CD4-positive, alpha-beta T cell treated with Interleukin-15 for 4 hours (primary cell): ENCODE measurements at places on chromosomes 1 and 21.

GRCh38 chr21:41519806-41520559 lies 12.0 kb upstream of the TMPRSS2 start:
- DNase-seq = no peak

DNA sequence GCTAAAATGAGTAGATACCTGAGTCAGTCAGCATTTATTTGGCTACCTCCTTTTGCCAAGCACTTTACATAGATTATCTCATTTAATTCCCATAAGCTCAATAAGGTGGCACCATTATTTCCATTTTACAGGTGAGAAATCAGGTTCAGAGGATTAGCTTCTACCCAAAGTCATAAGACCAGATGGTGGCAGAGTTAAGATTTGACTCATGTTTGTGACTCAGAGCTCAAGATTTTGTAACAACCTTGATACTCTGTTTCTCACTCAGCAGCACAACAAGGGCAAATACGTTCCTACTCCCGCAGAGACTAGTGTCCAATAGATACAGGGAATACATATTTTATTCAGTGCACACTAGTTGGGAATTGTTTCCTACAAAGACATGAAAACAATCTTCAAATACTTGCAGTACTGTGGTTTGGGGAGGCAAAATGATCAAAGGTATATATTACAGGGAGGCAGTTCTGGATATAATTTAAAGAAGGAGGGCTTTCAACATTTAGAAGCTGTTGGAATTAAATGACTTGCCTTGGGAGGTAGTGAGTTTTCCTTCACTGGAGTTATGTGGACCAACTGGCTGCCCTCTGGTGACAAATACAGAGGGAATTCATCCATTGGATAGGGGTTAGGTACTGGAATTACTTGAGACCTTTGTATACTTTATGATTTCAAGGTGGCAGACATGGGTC lies 3.6 kb downstream of the LEPR start:
- DNase-seq = peak; percentile 10

DNA sequence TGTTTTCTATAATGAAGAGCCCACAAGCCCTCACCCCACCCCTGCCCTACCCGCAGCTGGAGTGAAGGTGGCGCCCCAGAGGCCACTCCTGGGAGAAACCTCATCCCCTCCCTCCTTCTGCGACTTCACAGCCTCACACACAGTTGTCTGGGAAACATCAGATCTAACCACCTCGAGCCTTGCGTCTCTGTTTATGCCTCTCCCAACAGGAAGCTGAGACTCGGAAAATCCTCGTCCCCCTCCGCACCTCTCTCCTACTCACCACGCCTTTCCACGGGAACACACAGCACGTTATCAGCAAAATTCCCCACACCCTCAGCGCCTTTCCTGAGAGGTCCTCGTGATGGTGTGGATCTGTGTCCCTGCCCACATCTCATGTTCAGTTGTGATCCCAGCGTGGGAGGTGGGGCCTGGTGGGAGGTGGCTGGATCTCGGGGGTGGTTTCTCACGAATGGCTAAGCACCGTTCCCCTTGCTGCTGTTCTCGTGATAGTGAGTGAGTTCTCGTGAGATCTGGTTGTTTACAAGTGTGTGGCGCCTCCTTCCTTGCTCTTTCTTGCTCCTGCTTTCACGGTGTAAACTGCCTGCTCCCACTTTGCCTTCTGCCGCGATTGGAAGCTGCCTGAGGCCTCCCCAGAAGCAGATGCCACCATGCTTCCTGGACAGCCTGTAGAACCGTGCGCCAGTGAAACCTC lies 190.6 kb downstream of the KIF26B start:
- no peak for DNase-seq

GRCh38 chr1:162011337-162012012 lies 12.2 kb downstream of the OLFML2B start:
- DNase-seq = no peak

GRCh38 chr1:32743380-32744070 lies 41.0 kb upstream of the SYNC start:
- DNase-seq = no peak

GRCh38 chr1:20028125-20028524 lies 41.9 kb upstream of the PLA2G5 start:
- DNase-seq = no peak

- DNase-seq = no peak
Measured at GRCh38 chr21:33317786-33318486, 6.8 kb upstream of the IFNAR1 start.

DNA sequence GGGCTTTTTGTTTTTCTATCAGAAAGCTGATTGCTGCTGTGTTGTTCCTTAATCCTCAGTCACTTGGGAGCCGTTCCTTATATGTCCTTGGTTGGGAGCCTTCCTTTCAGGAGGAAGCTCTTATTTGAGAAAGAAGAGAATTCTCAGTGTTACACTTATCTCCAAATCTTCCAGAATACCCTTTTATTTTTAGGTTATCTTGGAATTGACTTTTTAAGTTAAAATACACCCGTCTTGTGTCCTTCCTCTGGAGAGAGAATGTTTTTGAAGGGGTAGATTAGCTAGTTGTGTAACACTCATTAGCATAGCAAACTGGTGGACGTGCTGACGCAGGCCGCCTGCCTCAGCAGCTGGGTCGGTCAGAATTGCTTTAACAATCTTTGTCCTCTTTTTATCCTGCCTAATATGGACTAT lies 42.1 kb downstream of the LRRC8B start:
- no peak for DNase-seq
